Smooth muscle cell of the pulmonary artery (primary cell): ENCODE measurements at places on chromosomes 2 and 18. TPM values are rescaled to one million over a fixed set of nuclear protein-coding genes. Genes with fewer than 3 reads are reported as not detected.

ASXL3 gene
- total RNA-seq: under 0.01 and 0.78 TPM in 2 replicates

RAB17 gene
- 0.78 and 0.83 TPM in 2 replicates for total RNA-seq

TUBA4B gene
- total RNA-seq: not detected in 2 replicates

GALNT3 gene
- 1.8 and 6.3 TPM in 2 replicates for total RNA-seq

HOXD1 gene
- 0.13 TPM in 1 of 2 replicates, not detected in the other for total RNA-seq

COL3A1 gene
- total RNA-seq: 3,551 and 6,679 TPM in 2 replicates

ZSWIM2 gene
- 0.07 and 0.10 TPM in 2 replicates for total RNA-seq

B4GALT6 gene
- 3.1 and 18.5 TPM in 2 replicates for total RNA-seq

DYNAP gene
- total RNA-seq: not detected in 2 replicates

TSPYL6 gene
- total RNA-seq: not detected in 2 replicates

SNTG2 gene
- total RNA-seq: 0.07 and 0.26 TPM in 2 replicates

REG3G gene
- total RNA-seq: not detected in 2 replicates

PARD6G gene
- total RNA-seq: 1.4 and 1.7 TPM in 2 replicates

PSMA8 gene
- not detected in 2 replicates for total RNA-seq

PLCD4 gene
- 2.0 and 2.5 TPM in 2 replicates for total RNA-seq

KLHL41 gene
- total RNA-seq: 0.56 and 0.72 TPM in 2 replicates

LYG1 gene
- 0.59 and 0.86 TPM in 2 replicates for total RNA-seq
